ENCODE measurements at places on chromosomes 7 and 10.

DNA sequence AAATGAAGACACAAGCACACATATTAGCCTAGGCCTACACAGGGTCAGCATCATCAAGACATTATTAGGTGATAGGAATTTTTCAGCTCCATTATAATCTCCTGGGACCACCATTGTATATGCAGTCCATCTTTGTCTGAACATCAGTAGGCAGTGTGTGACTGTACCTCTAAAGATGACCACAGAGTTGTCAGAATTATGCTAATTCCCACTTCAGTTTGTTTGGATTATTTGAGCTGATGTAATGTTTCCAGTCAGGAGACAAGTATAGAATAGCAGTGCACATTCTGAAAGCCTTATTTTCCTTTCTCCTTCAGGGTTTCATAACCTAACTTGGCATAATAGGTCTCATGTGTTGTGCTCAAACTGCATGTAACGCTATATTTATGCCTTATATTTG is 306.4 kb downstream of the NXPH1 start:
- DNase-seq = no peak

GRCh38 chr7:32941681-32942414 is 15.4 kb upstream of the FKBP9 start:
- no peak for DNase-seq

- DNase-seq = no peak
Observed at GRCh38 chr10:17216217-17216900, 11.7 kb upstream of the VIM start.

DNA sequence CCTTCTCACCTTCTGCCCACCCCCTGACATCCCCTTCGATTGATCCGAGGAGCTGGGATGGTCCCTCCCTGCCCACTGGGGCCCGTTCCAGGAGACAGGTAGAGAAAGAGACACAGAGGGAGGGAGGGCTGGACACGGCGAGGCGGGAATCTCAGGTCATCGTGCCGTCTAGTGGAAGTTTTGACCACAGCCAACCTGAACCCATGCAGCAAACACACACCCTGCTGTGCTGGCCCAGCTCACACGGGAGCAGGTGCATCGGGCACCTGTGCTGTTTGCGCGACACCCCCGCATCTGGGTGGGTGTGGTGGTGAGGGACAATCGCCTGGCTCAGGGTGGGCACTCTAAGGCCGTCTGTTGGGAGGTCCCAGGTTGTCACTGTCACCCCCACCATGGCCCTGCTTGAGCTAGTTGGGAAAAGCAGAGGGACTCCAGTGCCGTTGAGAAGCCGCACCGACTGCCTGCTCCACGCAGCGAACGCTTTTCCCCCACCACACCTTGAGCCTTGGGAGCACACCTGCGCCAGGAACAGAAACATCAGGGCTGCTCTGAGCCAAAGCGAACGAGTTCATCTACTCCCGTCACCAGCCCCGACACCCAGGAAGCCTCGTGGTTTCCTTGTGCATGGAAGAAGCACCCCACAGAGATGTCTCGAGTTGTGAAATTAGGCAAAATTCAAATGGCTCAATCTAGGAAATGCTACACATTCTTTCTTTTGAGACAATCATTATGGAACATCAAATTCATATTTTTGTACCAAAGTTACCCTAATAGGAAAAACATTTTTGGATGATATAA is 285.8 kb downstream of the DNAJB6 start:
- DNase-seq = no peak

DNA sequence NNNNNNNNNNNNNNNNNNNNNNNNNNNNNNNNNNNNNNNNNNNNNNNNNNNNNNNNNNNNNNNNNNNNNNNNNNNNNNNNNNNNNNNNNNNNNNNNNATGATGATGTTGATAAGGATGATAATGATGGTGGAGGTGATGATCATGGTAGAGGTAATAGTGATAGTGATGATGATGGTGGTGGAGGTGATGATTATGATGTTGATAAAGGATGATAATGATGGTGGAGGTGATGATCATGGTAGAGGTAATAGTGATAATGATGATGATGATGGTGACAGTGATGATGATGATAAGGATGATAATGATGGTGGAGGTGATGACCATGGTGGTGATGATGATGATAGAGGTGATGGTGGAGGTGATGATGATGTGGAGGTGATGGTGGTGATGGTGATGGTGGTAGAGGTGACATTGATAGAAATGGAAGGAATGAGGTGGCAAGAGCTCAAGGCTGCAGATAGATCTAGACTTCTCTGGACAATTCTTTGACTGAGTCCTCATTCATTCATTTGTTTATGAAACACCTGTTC is 47.8 kb downstream of the FAM20C start:
- no peak for DNase-seq

DNA sequence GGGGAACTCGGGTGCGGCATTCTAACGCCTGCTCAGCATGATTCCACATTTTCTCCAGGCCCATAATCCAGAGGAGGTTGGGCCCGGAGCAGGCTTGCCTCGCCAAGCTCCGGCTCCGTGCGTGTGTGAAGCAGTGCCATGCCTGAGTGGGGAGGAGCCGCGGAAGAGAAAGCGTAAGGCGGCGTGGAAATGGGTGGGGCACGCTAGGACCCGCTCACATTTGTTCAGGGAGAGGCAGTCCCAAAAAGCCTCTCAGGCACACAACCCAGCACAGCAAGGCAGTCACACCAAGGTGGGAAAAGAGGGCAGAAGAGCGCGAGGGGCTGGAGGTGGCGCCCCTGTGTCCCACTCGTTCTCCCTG is 695 bp upstream of the VDAC2 start:
- DNase-seq = peak; percentile 34

DNA sequence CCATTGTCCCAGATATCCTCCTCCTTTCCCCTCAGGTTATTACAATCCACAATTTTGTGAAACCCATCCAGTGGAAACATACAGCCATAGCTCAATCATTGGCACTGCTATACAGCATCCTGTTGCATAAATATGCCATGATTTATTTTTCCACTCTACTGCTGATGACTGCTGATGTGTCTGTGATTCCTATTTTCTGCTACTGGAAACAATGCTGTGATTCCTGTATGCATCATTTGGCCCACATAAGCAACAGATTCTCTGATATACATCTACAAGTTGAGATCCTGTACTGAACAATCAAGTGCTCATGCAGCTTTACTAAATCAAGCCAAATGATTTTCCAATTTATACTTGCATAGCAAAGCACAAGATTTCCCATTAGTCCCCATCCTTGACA is 39.6 kb downstream of the CUL2 start:
- DNase-seq = no peak

DNA sequence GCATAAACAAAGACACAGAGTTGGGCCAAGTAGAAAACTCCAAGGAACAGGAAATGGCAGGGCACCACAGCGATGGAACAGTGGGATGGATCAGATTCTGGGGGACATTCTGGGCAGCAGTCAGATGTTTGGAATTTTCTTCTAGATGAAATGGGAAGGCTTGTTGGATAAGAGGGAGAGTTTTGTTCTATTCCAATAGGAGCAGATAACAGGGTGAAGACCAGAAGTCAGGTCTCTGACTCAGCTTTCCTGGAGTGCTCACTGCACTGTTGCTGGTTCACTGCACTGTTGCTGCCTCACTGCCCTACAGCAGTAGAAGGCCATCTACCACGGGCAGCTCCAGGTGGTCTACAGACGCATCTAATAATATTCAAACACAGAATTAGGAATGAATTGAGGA is 135.6 kb downstream of the ATE1 start:
- DNase-seq = no peak

- no peak for DNase-seq
Observed at GRCh38 chr10:43771675-43772074, 123.0 kb upstream of the ZNF32 start.

GRCh38 chr10:124579011-124579399 is 117.4 kb downstream of the LHPP start:
- DNase-seq = no peak

DNA sequence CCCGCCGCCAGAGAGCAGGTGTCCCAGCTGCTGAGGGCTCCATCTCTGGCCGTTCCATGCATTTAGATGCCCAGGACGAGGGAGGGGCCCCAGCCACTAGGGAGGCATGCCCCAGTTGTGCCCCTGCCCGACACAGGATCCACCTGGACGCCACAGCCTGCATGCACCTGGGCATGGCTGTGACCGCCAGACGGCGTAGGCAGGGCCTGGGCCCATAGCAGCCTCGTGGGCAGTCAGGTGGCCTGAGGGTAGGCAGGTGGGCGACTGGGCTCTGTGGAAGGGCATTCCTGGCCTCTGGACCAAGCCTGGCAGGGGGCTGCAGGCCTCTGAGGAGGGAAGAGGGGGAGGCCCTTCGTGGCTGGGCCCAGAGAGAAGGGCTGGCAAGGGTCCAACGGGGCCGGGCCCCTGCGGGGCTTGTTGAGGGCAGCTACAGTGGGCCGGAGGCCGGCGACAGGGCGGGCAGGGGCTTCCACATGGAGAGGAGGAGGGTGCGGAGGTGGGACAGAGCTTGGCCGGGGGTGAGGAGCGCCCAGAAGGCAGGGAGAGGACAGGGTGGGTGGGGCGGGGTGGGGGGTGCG is 76.0 kb upstream of the NKX6-2 start:
- DNase-seq = no peak

GRCh38 chr10:55232553-55232952 is 431.5 kb upstream of the PCDH15 start:
- DNase-seq = no peak

DNA sequence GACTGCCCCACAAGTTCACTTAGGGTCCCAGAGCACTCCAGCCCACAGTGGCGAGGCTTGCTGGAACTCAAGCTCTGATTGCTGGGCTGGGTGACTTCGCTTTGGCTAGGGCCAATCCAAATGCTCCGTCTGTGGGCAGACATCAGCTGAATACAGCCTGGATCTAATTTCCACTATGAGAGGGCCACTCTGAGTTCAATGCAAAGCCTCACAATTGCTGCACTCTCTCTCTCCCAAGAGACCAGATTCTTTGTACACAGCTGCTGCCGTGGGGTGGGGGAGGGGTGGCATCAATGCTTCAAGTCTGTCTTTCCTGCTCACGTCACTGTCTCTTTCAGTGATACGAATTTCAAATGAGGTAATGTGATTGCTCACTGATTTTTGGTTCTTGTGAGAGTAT is 47.3 kb upstream of the BPGM start:
- DNase-seq = peak; percentile 1

- DNase-seq = peak; percentile 32
Observed at GRCh38 chr7:73822319-73823173, 8.2 kb upstream of the CLDN4 start.

- no peak for DNase-seq
Observed at GRCh38 chr7:155998328-155998691, 186.0 kb upstream of the SHH start.

DNA sequence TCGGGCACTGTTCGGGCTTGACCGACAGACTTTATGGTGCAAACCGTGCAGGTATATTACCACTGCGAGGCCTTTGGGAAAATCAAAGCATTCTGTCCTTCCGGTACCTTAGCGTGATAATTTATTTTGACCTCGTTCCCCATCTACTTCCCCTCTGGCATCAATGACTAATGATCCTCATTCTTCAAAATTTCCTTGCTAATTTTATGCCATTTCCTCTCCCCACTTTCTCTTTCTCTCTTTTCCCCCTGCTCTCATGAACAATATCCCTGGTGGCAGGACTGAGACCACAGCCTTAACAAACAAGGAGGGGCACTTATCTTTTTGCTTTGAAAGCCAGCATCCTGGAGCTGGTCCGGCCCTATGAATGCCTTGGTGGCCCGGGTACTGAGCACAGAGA is 210.6 kb downstream of the TCF7L2 start:
- DNase-seq = no peak

DNA sequence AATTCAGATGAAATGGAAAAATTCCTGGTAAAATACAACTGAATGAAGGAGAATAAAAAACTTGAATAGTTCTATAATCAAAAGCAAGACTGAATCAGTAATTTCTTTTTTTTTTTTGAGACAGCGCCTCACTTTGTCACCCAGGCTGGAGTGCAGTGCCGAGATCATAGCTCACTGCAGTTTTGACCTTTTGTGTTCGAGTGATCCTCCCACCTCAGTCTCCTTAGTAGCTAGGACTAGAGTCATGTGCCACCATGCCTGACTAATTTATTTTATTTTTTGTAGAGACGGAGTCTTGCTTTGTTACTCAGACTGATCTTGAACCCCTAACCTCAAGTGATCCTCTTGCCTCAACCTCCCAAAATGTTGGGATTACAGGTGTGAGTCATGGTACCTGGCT is 26.1 kb downstream of the SYPL1 start:
- no peak for DNase-seq

DNA sequence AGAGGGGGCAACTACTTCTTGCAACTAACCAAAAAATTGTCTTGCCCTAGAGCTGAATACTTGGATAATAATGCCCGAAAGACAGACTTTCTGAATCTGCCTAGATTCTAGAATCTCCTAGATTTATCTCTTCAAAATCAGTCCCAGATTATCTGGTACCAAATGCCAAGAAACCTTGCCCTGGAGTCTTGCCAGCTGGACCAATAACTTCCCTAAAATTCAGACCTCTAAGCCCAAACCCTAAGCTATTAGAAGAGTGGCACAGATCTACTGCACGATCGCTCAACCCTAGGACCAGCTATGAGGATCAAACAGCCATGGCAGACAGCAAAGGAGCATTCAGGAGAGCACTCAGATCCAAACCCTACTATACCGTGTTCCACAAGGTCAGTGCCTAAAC is 45.0 kb downstream of the ARMH3 start:
- DNase-seq = no peak

DNA sequence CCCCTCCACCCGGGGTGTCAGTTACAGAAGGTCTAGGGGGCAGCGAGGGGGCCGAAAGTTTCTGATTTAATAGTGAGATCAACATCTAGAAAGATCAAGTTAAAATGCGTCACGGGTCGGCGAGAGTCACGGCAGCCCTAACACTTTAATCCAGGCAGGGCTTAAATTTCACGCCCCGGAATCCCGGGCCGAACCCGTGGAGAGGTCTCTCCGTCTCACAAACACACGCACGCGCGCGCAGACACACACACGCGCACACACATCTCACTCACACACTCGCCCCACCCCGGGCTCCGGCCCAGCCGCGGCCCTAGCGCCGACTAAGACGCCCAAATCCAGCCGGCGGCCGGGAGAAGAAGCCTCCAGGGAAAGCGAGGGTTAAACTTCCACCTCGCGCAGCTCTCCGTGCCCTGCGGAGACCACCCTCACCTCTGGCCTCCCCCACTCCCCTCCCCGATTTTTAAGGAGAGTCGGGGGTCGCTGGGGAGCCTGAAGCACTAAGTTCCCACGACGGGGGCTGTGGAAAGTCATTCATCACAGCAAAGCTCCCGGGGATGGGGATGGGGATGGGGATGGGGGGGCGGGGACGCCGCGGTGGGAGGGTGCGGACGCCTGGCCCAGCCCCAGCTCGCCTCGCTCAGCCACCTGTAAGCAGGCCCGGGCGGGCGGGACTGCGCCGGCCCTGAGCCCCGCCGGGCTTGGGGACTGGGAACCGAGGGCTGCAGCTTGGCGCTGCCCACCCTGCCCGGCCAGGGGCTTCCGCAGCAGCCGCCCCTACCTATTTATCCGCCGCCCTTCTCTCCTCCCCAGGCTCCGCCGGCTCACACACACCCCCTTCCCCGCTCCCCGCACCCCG is 1.6 kb downstream of the PDGFA start:
- DNase-seq = no peak

GRCh38 chr7:23055582-23056178 is 41.8 kb upstream of the HYCC1 start:
- DNase-seq = peak; percentile 22
